AG09309 (cell line): ENCODE measurements at places on chromosomes 1 and 21.
A peak's percentile ranks its signal among the peaks of the same experiment; 100 is the strongest.

GRCh38 chr1:91752324-91752723 lies 133.6 kb downstream of the TGFBR3 start:
- no peak for DNase-seq

DNA sequence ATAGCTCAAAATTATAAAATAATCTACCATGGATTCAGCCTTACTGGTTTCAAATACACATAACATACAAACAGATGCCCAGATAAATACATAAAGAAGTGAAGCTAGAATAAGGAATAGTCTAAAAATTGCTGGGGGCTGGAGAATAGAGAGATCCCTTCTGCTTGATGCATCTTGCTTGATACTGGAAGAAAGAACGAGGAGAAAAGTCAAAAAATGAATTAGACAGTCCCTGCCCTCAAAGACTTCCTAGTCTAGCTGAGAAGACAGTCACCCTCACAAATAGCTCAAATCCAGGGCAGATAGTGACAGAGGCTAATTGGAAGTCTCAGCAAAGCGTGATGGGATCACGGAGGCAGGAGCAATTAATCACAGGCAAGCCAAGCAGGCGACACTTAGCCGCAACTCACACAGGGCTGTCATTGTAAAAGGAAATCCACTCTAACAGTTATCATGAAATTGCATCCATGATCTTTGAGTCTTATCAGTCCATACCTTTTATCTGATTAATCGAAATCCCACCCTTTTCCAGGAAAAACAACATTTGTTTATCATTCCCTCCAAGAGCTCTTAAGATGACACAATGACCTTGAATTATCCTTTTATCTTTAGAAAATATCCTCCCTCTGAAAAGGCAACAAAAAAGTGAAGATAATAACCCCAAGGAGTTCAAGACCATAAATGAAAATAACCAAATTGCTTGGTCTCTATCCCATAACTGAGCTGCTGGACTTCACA lies 59.7 kb upstream of the TIAM1 start:
- DNase-seq: no peak

- DNase-seq: no peak
Measured at GRCh38 chr1:109356915-109357314, 40.8 kb downstream of the SORT1 start.

DNA sequence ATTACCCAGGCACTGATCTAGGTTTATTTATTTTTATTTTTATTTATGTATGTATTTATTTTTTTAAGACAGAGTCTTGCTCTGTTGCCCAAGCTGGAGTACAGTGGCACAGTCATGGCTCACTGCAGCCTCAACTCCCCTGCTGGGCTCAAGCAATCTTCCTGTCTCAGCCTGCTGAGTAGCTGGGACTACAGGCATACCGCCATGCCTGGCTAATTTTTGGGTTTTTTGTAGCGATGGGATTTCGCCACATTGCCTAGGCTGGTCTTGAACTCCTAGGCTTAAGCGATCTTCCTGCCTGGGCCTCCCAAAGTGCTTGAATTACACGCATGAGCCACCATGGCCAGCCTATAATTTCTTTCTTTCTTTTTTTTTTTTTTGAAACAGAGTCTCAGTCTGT lies 9.4 kb downstream of the PHACTR4 start:
- DNase-seq: no peak

DNA sequence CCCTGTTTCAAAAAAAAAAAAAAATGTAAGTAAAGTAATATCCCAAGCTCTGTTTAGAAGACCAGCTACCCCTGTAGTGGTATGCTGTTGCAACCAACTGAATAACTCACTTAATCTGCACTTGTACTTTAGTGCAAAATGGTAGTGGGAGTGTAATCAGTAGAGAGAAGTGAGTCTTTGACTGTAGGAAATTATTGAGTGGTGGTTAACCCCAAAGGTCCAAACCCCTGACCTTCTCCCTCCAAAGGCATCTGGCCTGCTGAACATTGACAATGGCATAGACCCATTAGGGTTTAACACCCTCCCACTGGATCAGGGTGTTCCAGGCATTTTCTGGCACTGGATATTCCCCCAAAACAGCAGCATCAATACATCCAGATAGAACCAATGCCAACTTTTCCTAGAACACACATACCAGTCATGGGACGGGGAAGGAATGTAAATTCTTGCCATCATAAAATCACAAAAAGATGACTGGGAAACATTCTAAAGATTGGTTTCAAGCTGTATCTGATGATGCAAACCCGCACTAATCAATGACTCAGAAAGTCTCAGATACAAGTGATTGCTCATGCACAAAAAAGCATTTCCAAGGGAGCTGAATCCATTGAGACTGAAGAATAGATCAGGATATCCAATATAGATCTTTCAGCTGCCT lies 110.3 kb downstream of the MRPL39 start:
- DNase-seq: no peak

- no peak for DNase-seq
Measured at GRCh38 chr1:217535601-217536377, 95.1 kb downstream of the GPATCH2 start.

DNA sequence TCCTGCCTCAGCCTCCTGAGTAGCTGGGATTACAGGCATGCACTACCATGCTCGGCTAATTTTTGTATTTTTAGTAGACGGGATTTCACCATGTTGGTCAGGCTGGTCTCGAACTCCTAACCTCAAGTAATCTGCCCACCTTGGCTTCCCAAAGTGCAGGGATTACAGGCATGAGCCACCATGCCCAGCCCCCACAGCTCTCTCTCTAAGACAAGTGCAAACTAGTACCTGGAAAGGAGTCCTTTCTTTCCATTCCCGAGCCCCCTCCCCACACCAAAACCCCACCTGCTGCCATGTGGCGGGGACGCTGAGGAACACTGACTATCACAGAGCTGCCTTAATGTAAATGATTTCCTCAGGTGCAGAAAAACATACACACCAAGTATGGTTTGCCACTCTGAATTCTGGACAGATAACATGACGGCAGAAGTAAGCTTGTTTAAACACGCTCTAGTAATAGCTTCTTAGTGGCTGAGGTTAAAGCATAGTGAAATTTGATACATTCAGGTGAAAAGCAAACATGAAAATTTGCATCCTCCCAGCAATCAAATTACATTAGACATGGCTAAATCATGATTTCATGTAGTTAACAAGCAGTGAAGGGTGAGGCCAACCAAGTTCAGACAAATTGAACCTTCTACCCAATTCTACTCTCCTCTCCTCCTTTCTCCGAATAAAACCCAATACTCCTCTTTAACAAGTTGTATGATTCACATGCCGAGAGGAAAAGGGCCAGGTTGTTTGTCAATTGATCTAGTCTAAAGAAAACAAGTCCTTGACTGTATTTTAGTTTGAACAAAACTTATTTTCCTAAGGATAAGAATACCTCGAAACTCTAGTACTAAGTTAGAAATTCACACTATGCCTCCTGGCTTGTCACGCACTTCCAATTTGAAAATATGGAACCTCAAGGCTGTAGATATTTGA lies 19.8 kb downstream of the ERRFI1 start:
- DNase-seq: no peak

- peak; percentile 8 for DNase-seq
Measured at GRCh38 chr1:58249737-58250586, 296.6 kb downstream of the OMA1 start.

DNA sequence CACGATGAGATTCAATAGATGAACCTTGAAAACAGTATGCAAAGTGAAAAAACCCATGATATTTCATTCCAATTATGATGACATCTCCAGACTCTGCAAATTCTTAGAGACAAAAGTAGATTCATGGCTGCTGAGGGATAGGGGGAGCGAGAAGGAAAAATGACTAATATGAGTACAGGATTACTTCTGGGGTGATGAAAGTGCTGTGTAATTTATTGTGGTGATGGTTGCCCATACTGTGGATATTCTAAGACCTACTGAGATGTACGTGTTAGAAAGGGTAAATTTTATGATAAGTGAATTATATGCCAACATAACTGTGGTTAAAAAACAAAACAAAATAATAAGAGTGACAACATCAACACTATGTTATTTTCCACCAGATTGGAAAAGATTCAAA lies 18.9 kb upstream of the RGS7 start:
- DNase-seq: peak; percentile 24

GRCh38 chr21:32350211-32350980 lies 42.4 kb downstream of the URB1 start:
- no peak for DNase-seq

DNA sequence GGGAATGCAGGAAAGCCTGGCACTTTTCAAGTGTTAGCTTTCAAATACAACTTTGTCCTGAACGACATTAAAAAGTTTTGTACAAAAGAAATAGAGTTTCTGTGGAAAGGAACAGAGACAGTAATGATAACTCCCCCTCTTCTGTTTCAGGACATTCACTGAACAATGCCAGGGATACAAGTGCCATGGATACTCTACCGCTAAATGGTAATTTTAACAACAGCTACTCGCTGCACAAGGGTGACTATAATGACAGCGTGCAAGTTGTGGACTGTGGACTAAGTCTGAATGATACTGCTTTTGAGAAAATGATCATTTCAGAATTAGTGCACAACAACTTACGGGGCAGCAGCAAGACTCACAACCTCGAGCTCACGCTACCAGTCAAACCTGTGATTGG lies 189.5 kb downstream of the ADGRL2 start:
- no peak for DNase-seq

DNA sequence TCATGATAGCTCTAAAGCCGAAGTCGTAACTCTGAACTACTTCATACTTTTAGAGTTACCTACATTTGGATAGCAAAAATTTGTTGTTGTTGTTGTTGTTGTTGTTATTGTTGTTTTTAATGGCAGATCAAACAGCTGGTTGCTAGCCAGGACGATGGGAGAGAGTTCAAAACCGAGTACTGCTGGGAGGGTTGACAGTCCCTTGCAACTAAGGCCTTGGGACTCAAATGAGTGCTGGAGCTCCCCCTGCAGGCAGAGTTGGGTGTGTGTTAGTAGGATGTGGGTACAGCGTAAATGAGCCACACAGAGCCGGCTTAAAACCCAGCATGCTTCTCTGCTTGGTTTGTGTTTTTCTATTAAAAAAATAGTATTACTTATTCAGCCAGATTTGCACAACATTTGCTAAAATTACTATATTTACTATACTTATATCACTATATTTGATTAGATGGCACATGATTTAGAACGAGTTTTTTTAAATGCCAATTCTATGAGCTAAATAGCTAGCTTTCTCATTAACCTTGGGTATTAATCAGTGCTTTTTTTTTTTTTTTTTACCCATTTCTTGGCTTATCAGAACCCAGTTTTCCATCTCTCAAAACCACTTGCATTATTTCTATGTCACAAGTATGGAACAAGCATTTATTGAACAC lies 129.2 kb upstream of the SYT6 start:
- peak; percentile 74 for DNase-seq

DNA sequence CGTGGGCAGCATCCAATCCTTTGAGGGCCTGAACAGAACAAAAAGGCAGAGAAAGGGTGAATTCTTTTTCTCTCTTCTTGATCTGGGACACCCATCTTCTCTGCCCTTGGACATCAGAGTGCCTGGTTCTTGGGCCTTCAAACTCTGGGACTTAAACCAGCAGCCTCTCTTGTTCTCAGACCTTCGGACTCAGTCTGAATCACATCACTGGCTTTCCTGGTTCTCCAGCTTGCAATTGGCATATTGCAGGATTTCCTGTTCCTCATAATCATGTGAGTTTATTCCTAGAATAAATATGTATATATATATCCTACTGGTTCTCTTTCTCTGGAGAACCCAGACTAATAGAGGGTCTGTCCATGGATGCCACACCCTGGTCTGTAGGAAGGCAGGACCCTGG lies 16.3 kb upstream of the TENT5C start:
- no peak for DNase-seq
